ENCODE measurements at places on chromosomes 3 and 15.

DNA sequence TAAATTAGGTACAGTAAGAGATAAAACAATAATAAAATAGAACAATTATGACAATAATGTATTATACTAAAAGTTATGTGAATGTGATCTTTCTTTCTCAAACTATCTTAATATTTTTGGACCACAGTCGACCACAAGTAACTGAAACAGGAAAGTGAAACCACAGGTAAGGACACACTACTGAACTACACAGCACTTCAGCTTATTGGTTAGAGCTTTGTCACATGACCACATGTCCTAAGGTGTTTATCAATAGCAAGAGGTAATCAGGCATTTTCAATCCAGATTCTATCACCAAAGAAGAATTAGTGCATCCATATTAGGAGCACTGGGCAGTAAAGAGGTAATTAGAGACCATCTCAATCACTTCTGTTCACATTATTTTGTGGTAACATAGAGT, 392.8 kb downstream of the RSL24D1 start:
- DNase-seq = no peak

DNA sequence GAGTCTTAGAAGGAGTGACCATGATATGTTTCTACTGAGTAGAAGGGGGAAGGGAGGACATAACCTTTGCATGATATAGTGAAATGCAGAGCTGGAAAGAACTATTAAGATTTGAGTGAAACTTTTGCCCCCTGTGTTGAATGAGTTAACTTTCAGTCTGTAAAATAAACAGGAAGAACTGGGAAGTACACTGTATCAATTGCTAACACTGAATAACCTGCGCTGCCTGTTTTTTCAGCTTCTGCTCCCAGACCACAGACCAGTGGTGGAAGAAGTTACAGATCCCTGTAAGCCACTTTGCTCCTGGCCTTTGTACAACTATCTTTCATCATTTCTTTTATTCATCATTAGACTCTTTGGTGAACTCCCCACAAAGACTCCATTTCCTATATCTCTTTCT, 3.6 kb upstream of the LRCH3 start:
- no peak for DNase-seq

- DNase-seq = no peak
These were observed 156.1 kb downstream of the TBL1XR1 start for GRCh38 chr3:177041021-177041729.

GRCh38 chr3:98655666-98656065, 62.3 kb upstream of the CPOX start:
- DNase-seq = no peak

DNA sequence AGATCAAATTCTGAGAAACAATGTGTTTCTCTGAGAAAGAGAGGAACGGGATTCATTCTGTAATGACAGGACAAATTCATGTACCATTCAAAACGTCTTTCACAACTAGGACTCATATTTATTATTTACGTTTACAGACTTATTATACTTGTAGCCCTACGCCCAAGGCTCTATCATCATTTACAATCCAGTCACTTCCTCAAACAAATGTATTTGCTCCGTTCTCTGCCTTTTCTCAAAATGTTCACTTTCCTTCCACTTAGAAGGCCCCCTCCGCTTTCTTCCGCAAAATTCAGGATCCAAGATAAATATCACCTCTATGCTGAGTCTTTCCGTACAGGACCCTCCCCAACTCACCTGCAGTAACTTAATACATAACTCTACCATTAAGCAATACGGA, 745 bp downstream of the RSL24D1 start:
- no peak for DNase-seq

GRCh38 chr15:70480196-70480856, 283.0 kb downstream of the UACA start:
- DNase-seq = no peak

Data from urinary bladder (tissue), 4 donors.